Upper lobe of left lung (tissue), 6 donors: ENCODE measurements at places on chromosomes 7 and 10. TPM values are rescaled to one million over a fixed set of nuclear protein-coding genes. Genes with fewer than 3 reads are reported as not detected.
A peak's percentile ranks its signal among the peaks of the same experiment; 100 is the strongest.

BICC1 gene
- 3.1 TPM for total RNA-seq

ACSL5 gene
- 33.2 TPM for total RNA-seq

TFR2 gene
- total RNA-seq = 2.1 TPM

AMZ1 gene
- 0.30 TPM for total RNA-seq

ACTR3C gene
- total RNA-seq = 18.1 TPM

CREB5 gene
- total RNA-seq = 9.0 TPM

CALY gene
- total RNA-seq = not detected

FFAR4 gene
- 18.1 TPM for total RNA-seq

BRAF gene
- 98.7 TPM for total RNA-seq

C10orf105 gene
- 0.15 TPM for total RNA-seq

VSTM4 gene
- 18.5 TPM for total RNA-seq

PBLD gene
- total RNA-seq = 4.1 TPM

OR2A7 gene
- 12.0 TPM for total RNA-seq

NKX1-2 gene
- not detected for total RNA-seq

SPDYE2B gene
- not detected for total RNA-seq

TEX47 gene
- total RNA-seq = not detected

SNX10 gene
- 77.6 TPM for total RNA-seq

GRCh38 chr10:103394180-103394579 is 2.1 kb downstream of the ATP5MK start:
- DNase-seq = no peak
- H3K4me1 ChIP-seq = peaks cover 41% of the 10 kb centered on the region
- no peak overlapping the region for H3K4me3 ChIP-seq
- H3K27me3 ChIP-seq = no peaks in the 10 kb centered on the region
- no peak overlapping the region for H3K27ac ChIP-seq

- no peak overlapping the region for H3K4me3 ChIP-seq
- no peak for DNase-seq
- no peaks in the 10 kb centered on the region for H3K4me1 ChIP-seq
- no peak overlapping the region for H3K27ac ChIP-seq
- no peaks in the 10 kb centered on the region for H3K27me3 ChIP-seq
- no peaks in the 10 kb centered on the region for H3K36me3 ChIP-seq
These were observed 13.9 kb downstream of the GRB10 start for GRCh38 chr7:50768485-50769474.

- no peak overlapping the region for H3K27ac ChIP-seq
- no peaks in the 10 kb centered on the region for H3K27me3 ChIP-seq
- H3K4me1 ChIP-seq = peaks cover 25% of the 10 kb centered on the region
- H3K4me3 ChIP-seq = no peak overlapping the region
- no peak for DNase-seq
- peaks cover 22% of the 10 kb centered on the region for H3K36me3 ChIP-seq
These were observed 32.0 kb downstream of the SND1 start for GRCh38 chr7:127683776-127684681.

DNA sequence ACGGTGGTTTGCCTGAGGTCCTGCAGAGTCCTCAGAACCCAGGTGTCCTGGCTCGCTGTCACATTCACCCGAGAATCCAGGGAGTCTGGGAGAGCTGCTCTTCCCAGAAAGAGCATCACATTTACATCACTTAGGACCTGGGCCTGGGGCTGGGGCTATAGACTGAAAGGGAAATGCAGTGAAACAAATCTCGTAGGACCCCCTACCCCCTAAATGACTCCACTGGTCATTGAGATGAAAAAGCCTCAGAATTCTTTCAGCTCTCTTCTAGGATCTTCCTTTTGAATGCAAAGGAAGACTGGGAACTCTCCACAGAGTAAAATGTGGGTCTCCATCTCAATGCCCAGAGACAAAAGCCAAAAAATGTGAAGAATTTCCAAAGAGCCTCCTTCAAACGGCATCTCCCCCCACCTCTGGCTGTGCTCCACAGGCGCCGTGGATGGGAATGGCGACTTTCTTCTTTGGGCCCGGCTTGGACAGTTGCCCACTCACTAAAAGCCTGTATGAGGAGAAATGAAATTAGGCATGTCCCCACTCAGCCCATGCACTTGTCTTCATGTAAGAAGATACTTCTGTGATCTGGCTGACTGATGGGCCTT is 49.0 kb upstream of the PODXL start:
- no peaks in the 10 kb centered on the region for H3K4me1 ChIP-seq
- H3K27ac ChIP-seq = no peak overlapping the region
- no peak for DNase-seq
- H3K4me3 ChIP-seq = no peak overlapping the region

DNA sequence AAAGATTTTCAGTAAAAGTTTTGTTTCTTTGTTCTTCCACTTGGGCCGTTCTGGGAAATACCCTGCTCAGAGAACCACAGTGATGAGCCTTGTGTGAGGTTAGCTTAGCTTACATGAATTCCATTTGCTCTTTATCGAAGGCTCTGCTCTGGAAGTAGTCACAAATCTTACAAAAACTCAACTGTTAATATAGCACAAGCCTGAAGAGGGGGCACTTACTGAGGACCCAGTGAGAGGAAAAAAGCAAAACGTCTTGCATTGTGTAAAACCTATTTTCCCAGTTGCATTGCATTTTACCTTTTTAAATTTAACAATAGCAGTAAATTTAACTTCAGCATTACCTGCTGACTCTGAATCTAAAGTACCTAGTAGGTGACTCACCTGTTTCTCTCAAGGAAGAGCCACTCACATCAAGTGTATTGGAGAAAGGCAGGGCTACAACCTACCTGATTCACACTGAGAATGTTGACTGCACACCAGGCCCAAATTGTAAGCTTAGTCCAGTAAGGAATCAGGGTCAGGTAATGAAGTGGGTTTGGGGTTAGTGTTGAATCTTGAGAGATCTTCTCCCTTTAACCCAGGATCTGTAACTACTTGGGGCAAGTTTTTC is 42.3 kb downstream of the PPP1R17 start:
- DNase-seq = no peak
- no peak overlapping the region for H3K4me3 ChIP-seq
- no peaks in the 10 kb centered on the region for H3K36me3 ChIP-seq
- H3K27me3 ChIP-seq = no peaks in the 10 kb centered on the region
- H3K27ac ChIP-seq = no peak overlapping the region

- no peak overlapping the region for H3K27ac ChIP-seq
- H3K4me1 ChIP-seq = no peaks in the 10 kb centered on the region
- no peaks in the 10 kb centered on the region for H3K27me3 ChIP-seq
- H3K36me3 ChIP-seq = no peaks in the 10 kb centered on the region
- no peak overlapping the region for H3K4me3 ChIP-seq
These were observed 19.8 kb upstream of the TRIL start for GRCh38 chr7:28977881-28978280.

- no peak overlapping the region for H3K4me3 ChIP-seq
- peaks cover 12% of the 10 kb centered on the region for H3K27me3 ChIP-seq
- H3K36me3 ChIP-seq = no peaks in the 10 kb centered on the region
- peaks cover 17% of the 10 kb centered on the region for H3K4me1 ChIP-seq
These were observed 2.7 kb upstream of the JCAD start for GRCh38 chr10:30062090-30062489.

GRCh38 chr7:81665236-81665635 is 104.6 kb downstream of the HGF start:
- DNase-seq = no peak
- H3K4me3 ChIP-seq = no peak overlapping the region
- no peaks in the 10 kb centered on the region for H3K36me3 ChIP-seq
- no peaks in the 10 kb centered on the region for H3K27me3 ChIP-seq
- no peak overlapping the region for H3K27ac ChIP-seq
- no peaks in the 10 kb centered on the region for H3K4me1 ChIP-seq

- peak overlapping the region; percentile 65 for H3K27ac ChIP-seq
- no peaks in the 10 kb centered on the region for H3K27me3 ChIP-seq
- H3K4me3 ChIP-seq = peak overlapping the region; percentile 45
- no peak for DNase-seq
- H3K36me3 ChIP-seq = no peaks in the 10 kb centered on the region
- H3K4me1 ChIP-seq = peaks cover 2% of the 10 kb centered on the region
These were observed 757 bp downstream of the RAB19 start for GRCh38 chr7:140404565-140405065.

GRCh38 chr10:119700321-119700954 is 25.4 kb upstream of the INPP5F start:
- H3K27ac ChIP-seq = no peak overlapping the region
- H3K36me3 ChIP-seq = no peaks in the 10 kb centered on the region
- H3K4me1 ChIP-seq = no peaks in the 10 kb centered on the region
- H3K27me3 ChIP-seq = no peaks in the 10 kb centered on the region

DNA sequence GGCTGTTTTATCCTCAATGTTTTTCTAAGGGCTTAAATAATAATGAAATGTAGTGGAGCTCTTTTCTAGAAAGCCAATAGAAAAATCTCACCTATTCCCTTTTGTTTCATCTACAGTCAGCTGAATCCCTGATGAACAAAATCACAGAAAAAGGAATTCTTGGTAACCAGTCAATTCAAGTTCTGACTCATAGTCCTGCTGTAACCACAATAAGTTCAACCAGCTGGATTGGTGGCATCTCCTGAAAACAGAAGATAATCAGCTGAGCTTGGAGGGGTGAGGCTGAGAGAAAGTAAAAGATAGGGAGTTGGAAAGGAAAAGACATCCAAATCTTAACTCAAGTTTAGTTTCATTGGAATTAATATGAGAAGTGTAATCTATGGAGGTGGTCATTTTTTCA is 772.1 kb downstream of the CCSER2 start:
- no peaks in the 10 kb centered on the region for H3K4me1 ChIP-seq
- no peak overlapping the region for H3K27ac ChIP-seq
- H3K4me3 ChIP-seq = no peak overlapping the region
- no peaks in the 10 kb centered on the region for H3K36me3 ChIP-seq
- no peak for DNase-seq
- H3K27me3 ChIP-seq = no peaks in the 10 kb centered on the region

DNA sequence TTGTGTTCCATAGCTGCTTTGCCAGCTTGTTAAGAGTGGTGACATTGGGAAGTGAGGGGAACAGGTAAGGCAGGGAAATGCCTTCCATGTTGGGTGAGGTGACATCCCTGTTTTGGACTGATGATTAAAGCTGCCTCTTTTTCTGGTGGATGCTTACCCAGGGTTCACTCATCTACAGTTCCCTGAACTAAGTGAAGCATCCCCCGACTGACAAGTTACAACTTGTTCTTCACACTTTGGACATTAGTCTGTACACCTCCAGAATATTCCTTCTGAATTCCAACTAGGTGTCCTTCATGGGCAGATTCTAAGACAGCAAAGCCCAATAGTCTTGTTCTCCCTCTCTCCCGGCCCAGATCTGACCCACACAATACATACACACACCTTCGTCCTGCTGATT is 63.4 kb downstream of the HDAC9 start:
- no peaks in the 10 kb centered on the region for H3K36me3 ChIP-seq
- no peak overlapping the region for H3K27ac ChIP-seq
- no peak for DNase-seq
- H3K27me3 ChIP-seq = no peaks in the 10 kb centered on the region

DNA sequence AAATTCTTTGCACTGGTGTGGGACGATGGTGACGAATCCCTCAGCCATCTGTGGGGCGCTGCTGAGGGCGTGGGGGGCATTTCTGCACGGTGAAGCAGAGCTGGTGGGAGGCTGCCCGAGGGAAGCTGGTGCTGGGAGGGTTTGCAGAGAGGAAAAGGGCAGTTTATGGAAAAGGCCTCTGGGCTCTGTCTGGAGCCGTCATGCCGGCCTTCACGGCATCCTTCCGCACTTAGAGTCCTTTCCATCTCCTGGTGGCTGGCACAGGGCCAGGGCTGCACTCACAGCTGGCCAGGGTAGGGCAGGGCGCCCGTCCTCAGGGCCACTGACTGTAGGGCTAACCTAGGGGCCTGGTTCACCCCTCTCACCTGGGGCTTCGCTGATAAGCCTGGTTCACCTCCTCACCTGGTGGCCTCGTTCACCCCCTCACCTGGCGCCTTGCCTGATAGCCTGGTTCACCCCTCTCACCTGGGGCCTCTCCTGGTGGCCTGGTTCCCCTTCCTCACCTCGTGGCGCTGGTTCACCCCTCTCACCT is 598 bp upstream of the AMZ1 start:
- no peak overlapping the region for H3K4me3 ChIP-seq
- H3K27ac ChIP-seq = no peak overlapping the region
- no peaks in the 10 kb centered on the region for H3K27me3 ChIP-seq
- no peak for DNase-seq
- H3K36me3 ChIP-seq = no peaks in the 10 kb centered on the region

GRCh38 chr10:22750131-22750530 is 35.8 kb upstream of the PIP4K2A start:
- no peak overlapping the region for H3K4me3 ChIP-seq
- H3K36me3 ChIP-seq = no peaks in the 10 kb centered on the region
- no peak for DNase-seq

GRCh38 chr7:95330204-95330960 is 6.0 kb upstream of the PON1 start:
- DNase-seq = no peak
- H3K4me1 ChIP-seq = peaks cover 3% of the 10 kb centered on the region
- H3K27me3 ChIP-seq = no peaks in the 10 kb centered on the region

DNA sequence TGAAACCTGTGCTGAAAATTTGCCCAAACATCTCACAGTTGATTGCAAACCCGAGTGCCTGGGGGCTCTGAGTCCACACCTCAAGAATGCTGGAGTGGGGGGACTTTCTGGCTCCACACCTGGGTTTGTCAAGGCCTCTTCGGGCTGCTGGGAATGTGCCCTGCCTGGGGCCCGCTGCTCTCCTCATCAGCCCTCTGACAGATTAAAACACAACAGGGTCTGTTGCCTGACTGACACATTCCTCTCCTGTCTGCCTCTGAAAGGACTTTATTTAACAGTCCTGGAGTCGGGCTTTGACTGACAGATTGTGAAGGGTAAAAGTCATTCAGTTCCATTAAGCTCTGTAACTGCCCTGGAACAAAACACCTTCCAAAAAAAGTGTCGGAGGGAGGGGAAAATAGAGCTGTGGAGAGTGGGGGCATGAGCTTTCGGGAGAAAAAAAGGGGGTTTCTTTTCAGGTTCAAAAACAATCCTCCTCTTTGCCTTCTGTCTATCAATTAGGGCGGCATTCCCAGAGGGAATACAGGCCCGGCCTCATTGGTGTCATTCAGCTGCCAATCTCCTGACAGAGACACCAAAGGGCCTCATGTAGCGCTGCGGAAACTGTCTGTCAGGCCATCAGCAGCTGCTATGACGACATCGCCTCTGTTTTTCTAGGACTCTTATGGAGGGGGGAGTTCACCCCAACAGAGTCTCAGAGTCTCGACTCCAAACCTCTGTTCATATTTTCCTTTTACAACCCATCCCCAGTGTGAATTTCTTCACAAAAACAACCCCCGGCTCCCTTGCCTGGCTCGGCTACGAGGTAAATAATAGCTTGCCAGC is 398.8 kb upstream of the NFE2L3 start:
- DNase-seq = no peak
- H3K4me1 ChIP-seq = no peaks in the 10 kb centered on the region
- H3K27me3 ChIP-seq = no peaks in the 10 kb centered on the region
- no peak overlapping the region for H3K4me3 ChIP-seq
- H3K36me3 ChIP-seq = no peaks in the 10 kb centered on the region

GRCh38 chr10:79361726-79362397 is 14.6 kb downstream of the PPIF start:
- H3K4me1 ChIP-seq = no peaks in the 10 kb centered on the region
- no peak overlapping the region for H3K4me3 ChIP-seq
- H3K27ac ChIP-seq = no peak overlapping the region
- H3K27me3 ChIP-seq = no peaks in the 10 kb centered on the region

- H3K4me3 ChIP-seq = no peak overlapping the region
- H3K36me3 ChIP-seq = no peaks in the 10 kb centered on the region
- H3K27ac ChIP-seq = no peak overlapping the region
- no peaks in the 10 kb centered on the region for H3K27me3 ChIP-seq
- peaks cover 12% of the 10 kb centered on the region for H3K4me1 ChIP-seq
- DNase-seq = no peak
These were observed 45.4 kb downstream of the RAMP3 start for GRCh38 chr7:45203036-45203435.

- DNase-seq = no peak
- no peaks in the 10 kb centered on the region for H3K4me1 ChIP-seq
- H3K4me3 ChIP-seq = no peak overlapping the region
- H3K36me3 ChIP-seq = no peaks in the 10 kb centered on the region
- H3K27ac ChIP-seq = no peak overlapping the region
- no peaks in the 10 kb centered on the region for H3K27me3 ChIP-seq
These were observed 322.7 kb downstream of the CRPPA start for GRCh38 chr7:16098585-16099179.
